Effector memory CD4-positive, alpha-beta T cell (primary cell): ENCODE measurements at places on chromosomes 13 and 19.

DNA sequence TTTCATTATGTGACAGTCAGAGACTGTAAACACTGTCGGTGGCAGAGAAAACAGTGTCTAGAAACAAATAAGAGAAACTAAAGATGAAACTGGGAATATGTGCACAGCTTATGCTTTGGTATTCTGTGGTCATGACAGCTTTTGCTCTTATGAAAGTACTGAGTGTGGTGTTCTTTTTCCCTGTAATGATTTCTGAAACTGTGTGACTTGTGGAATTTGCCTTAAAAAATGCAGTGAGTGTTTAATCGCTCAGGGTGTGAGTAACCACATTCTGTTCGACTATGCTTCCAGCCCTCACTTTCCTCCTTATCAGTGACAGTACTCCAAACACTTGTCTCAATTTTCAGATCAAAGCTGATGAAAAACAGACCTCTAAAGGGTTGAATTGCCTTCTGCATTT, 66.9 kb upstream of the DIAPH3 start:
- no peak for DNase-seq

DNA sequence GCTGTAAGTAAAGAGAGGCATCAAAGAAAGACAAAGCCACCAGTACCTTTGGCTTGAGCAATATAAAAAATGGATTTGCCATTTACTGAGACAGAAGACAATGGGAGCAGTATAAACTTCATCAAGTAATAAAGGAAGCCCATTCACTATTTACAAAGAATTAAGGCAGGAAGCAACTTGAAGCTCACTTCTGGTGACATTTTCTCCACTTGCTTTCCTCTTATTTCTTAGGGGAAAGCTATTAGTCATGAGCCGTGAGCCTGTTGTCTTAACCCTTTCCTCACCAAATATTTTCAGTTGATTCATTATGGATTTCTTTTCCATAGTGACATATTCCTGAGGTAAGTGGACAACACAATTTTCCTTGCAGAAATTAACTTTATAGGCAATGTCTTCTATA, 156.8 kb downstream of the DNAJC3 start:
- DNase-seq: no peak

GRCh38 chr19:4523306-4524110, 5.2 kb upstream of the PLIN4 start:
- no peak for DNase-seq

DNA sequence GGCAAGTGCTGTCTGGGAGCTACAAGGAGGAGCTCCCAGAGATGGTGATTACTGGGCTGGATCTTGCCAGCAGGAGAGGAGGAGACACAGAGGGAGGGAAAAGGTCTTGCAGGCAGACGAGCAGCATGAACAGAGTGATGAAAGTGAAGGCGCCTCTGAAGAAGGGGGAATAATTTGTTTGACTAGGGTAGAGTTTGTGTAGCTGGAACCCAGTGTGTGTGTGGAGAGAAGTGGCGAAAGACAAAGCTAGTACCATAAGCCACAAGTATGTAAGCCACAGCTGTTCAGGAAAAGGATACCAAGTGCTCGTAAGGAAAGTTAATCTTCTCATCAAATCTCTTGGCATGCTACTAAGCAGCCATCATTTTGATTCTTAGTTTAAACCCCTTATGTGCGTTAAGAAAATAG, 5.4 kb downstream of the FLT1 start:
- no peak for DNase-seq

- no peak for DNase-seq
Measured at GRCh38 chr13:49497272-49497671, 1.5 kb downstream of the PHF11 start.
